Fibroblast of skin of right quadriceps (primary cell): ENCODE measurements at places on chromosomes 2 and 18.
A peak's percentile ranks its signal among the peaks of the same experiment; 100 is the strongest.

DNA sequence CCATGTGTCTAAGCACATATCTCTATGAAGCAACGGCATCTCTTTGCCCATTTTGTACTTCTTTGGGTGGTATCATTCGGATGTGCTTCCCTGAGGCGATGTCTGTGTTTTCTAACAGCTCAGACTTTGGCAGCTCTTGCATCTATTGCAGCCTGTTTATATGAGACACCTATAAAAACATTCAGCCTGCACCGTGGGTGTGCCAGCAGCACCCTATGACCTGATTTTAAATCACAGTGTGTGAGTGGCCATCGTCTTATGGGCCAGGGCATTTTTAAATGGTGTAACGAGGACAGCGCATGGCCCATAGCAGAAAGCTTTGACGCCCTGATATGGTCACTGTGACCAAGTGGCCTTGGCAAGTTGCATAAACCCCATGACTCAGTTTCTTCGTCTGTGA, 12.9 kb downstream of the NPAS2 start:
- no peak for DNase-seq

GRCh38 chr2:25620077-25620476, 53.3 kb downstream of the DTNB start:
- no peak for DNase-seq

DNA sequence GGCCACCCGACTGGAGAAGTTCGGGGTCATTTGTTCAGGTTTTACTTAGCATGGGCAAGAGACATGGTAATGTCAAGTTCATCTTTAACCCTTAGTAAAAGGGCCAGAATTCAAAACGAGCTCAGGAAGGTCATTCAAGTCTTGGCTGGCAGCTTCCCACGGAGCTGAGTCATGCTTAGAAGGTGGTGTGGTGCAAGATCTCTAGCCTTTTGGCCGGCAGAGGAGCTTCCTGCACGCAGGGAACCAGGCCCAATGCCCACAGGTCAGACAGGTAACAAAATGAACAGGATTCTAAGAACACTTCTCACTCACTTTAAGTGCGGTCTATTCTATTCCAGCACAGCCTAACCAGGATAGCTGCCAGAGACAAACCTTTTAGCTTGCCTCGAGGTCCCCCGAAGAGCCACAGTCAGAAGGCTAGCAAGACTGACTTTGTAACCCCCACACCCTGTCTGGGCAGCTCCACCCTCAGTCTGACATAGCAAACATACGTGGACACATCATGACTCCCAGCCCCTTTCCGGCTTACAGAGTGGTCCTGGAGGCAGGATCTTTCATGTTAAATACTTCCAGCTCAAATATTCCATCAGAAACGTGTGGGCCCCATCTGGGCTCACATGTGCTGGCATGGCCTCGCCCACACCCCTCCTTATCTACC, 292.7 kb downstream of the BCL11A start:
- DNase-seq = peak; percentile 4

GRCh38 chr18:23683671-23684070, 5.6 kb upstream of the LAMA3 start:
- DNase-seq = peak; percentile 24

- no peak for DNase-seq
These were observed 8.6 kb downstream of the DNAJB2 start for GRCh38 chr2:219287580-219288265.

DNA sequence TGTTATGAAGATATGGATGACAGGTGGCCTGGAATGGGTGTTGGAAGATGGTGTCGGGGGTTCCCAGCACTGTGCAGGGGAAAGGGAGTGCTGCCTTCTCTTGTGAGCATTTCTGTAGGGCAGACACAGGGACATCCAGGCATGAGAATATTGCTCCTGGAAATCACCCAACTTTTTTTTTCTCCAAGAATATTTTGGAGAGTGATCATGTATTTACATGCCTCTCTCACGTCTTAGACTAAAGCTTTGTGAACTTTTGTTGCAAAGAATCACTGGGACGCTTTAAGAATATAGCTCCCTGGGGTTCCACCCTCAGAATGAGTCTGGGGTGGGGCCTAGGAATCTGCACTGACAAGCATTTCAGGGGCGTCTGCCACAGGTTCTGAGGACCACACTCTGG, 68.7 kb downstream of the VWA3B start:
- no peak for DNase-seq

DNA sequence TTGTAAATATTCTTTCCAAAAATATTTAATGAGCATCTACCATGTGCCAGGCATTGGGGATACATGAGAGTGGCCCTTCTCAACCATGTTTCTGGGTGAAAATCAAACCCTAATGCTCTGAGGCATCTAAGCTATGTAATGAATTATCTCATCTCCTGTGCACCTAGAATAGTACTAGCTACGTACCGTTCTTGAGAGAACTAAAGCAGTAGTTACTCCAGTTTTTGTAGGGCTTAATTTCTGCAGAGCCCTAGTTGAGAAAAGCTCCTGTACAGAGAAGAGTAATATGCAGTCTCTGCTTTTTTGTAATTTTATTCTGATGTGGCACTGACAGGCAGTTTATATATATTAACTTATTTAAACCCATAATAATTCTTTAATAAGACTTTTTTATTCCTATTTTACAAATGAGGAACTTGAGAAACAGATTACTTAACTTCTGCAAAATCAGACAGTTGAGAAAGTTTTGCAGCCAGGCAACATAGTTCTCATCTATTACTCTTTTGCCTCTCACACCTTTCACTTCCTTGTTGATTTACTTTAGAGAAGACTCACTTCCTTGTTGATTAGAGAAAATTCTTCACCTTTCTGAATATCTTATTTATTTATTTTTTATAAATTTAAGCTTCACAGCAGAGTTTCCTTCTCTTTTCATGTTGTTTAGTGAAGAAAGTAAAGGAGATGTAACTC, 3.1 kb downstream of the SPOPL start:
- no peak for DNase-seq

DNA sequence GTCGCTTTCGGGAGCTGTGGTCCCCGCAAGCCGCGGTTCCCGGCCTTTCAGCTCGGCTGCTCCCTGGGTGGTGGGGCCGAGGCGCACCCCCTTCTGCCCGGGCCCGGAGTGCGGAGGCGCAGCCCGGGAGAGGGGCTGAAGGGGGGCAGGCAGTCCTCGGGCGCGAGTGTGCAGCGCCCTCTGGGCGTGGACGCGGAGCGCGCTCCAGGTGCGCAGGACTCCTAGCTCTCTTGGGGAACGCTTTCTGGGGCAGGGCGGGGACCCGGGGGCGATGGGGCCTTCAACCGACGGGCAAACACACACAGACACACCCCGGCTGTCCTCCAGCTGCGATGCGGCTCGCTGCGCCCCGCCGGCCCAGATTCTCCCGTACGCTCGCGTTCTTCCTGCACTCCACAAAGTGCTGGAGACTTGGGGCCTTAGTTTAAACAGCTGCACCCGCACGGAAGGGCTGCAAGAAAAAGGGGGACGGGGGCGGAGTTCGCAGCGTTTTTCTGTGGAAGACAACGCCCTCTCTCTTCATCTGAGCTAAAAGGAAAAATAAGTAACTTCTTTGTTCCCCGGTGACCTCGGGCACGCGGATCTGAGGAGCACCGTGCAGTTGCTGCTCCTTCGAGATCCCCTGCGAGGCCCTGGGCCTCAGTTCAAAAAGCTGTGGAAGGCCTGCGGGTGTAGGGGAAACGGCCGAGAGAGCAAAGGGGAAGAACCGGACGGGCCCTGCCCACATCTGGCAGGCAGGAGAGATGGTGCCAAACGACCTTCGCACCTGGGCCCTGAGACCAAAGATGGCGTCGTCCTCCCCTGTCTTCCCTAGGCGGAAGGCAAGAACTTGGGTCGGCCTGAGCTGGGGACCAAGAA, 593 bp upstream of the SDC1 start:
- no peak for DNase-seq

- DNase-seq = no peak
These were observed 52.9 kb downstream of the OSBPL6 start for GRCh38 chr2:178247250-178247649.

- no peak for DNase-seq
These were observed 37.5 kb downstream of the ANXA4 start for GRCh38 chr2:69779258-69780001.

- peak; percentile 44 for DNase-seq
These were observed 737.6 kb downstream of the SLC4A3 start for GRCh38 chr2:220365023-220365422.

GRCh38 chr2:119364798-119365197, 1.8 kb downstream of the C2orf76 start:
- no peak for DNase-seq

- no peak for DNase-seq
These were observed 118.2 kb upstream of the ZNF516 start for GRCh38 chr18:76613053-76613754.

GRCh38 chr2:146874260-146874658, 970.6 kb upstream of the ACVR2A start:
- peak; percentile 41 for DNase-seq

GRCh38 chr2:99619151-99619550, 129.3 kb upstream of the REV1 start:
- no peak for DNase-seq

DNA sequence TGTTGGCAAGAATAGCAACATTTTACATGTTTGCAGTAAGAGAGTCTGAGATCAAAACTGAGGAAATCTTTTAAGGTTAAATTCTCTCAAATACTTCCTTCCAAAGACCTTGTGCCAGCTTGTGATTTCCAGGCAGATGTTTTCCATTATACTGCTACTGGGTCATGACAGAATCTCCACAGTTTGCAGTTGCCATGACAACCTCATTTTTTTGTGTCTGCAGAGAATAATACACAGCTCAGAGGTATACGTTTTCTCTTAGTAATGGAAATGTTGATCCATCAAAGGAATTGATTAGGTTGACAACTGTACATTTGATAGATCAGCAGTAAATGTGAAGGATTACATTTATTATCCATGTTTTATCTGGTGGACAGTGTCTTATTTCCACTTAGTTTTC, 29.1 kb upstream of the CSRNP3 start:
- DNase-seq = peak; percentile 81

GRCh38 chr2:5387406-5387805, 304.8 kb upstream of the SOX11 start:
- peak; percentile 3 for DNase-seq

GRCh38 chr2:149058936-149059335, 20.4 kb downstream of the LYPD6B start:
- DNase-seq = no peak

- no peak for DNase-seq
These were observed 129.0 kb downstream of the ICOS start for GRCh38 chr2:204065566-204065965.

GRCh38 chr2:54649633-54650032, 73.8 kb upstream of the EML6 start:
- no peak for DNase-seq
